Osteocyte (in vitro differentiated cells): ENCODE measurements at places on chromosomes 3 and 15. TPM values are rescaled to one million over a fixed set of nuclear protein-coding genes. Genes with fewer than 3 reads are reported as not detected.
A peak's percentile ranks its signal among the peaks of the same experiment; 100 is the strongest.

DNA sequence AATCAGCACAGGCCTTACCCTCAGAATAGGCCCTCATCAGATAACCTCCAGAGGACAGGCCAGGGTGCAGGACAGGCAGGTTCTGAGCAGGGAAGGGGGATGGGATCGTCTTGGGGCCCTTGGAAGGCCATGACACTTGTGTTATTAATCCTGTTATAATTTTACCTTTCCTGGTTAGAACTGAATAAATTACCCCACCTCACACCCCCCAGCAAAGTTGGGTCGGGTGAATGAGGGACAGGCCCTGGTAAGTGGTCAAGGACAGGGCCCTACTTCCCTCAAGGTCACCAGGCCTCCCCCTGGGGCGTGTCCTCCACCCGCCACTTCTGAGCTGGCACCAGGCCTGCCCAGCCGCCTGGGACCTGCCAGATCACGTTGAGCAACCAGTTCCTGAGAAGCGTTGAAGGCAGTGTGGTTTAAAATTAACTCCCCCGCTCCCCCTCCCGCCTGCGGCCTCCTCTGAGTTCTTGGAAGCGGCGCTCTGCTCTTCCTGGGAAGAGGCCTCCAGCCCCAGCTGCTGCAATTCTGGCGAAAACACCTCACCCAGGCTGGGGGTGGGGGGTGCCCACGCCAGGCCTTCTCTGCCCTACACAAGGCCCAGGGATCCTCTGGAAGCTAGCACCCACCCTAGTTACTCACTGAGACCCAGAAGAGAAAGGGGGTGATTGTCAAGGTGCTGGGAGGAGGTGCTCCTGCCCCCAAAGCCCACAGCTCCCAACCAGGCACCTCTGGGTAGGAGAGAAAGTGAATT lies 10.6 kb downstream of the CISH start:
- DNase-seq = peak; percentile 91

Gene B3GALNT1
- 15.0 and 18.5 TPM in 2 replicates for total RNA-seq

Gene CPLX3
- not detected in 2 replicates for total RNA-seq

DNA sequence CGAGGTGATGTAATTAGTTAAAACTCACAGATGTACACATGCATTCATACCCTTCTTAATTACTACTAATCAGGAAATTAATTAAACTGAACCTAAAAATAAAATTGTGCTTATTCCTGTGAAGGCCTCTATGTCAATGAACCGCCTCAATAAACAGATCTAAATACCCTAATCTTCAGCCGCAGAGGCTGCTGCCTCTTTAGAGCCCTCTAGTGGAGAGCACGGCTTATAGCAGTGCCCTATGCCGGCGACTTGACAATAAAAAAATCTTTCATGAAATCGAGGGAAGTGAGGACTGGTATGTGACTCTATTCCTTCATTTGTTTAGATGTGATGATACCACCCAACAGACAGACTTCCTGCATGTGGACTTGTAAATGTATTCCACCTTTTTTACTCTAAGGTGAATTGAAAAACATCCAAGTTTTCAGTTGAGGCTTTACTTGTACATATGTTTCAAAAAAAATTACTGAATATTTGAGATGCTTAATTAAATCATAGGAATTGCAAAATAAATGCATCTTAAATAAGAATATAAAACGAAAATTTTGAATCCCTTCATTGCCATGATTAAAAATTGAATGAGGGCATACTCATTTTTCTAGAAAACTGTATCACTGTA lies 8.3 kb upstream of the EPHA3 start:
- DNase-seq = peak; percentile 84

GRCh38 chr3:44993471-44994205 lies 17.6 kb downstream of the EXOSC7 start:
- DNase-seq = no peak

- DNase-seq = no peak
These were observed 259.9 kb upstream of the ATP11B start for GRCh38 chr3:182533394-182533793.

DNA sequence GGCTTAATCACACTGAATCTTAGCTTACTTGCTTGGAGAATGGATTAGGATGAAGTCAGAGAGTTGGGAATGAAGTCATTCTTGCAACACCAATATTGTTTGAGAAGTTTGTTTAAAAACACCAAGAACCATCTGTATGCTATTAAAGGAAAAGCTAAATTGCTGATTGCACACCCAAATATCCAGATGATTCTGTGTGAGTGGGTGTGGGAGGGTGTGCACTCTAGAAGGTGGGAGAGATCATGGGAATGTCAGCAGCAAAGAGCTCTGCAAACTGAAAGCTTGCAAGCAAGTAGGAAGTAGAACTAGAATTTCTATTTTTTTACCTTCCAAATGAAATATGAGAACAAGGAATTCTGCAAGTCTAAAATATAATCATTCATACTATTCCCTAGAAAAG lies 364.9 kb downstream of the NR2F2 start:
- DNase-seq = no peak

DNA sequence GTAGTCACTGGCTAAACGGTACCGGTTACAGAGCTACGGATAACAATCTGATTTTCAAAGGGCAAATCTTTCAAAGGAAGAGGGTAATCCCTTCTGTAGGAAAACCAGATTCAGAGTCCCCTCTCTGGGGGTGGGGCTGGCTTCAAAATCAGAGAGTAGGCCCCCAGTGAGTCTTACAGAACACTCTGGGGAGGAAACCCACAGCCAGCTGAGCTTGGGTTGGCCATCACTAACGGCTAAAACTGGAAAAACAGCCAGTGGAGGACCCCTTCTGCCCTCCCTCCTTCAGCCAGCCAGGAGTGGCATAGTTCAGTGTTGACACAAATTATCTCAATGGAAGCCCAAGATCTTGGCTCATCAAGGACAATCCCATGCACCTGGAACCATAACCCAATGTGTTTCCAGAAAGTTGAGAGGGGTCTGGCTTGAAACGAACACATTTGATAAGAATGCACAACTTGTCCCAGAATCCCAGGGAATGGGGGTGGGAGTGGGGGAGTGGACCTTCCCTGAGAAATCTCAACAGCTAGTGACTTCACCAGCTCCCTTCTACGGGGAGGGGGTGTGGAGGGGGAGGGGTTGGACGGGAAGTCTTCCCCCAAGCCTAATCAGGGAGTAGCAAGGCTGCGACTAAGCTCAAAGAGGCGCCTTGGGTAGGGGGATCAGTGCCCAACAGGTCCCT lies 1.0 kb downstream of the RASL12 start:
- DNase-seq = no peak

- no peak for DNase-seq
These were observed 115.8 kb downstream of the NEK10 start for GRCh38 chr3:27253391-27253790.

DNA sequence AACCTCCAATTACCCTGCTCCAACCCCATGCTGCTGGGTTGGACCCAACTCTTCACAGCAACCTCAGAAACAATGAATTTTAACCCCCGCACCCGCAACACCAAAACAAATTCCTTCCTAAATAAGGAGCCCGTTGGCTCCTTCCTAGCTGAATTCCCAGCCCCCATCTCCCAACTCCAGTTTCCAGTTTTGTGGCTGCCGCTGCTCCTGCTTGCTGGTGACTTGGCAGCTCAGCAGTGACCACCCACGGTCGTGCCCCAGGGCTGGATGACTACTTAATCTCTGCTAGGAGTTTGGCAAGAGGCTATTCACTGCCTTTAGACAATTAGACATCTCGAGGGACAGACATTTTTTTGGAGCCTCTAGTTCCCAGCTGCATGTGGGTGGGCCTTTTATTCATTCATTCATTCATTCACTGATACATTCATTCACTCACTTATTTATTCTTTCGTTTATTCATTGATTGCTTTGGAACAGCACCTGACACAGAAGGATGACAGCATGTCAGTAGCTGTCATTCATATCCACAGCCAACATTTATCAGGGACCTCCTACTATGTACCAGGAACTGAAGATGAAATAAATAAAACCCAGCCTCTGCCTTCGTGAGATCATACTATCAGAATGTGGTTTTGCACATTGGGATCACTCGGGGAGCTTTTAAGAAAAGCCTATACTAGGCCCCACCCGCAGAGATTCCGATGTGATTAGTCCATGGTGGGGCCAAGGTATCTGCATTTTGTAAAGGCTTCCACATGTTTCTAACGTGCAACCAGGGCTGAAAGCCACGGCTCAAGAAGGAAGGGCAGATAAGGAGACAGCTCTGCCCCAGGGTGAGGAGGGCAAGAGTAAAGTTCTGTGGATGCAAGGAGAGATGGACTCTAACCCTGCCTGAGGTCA lies 256.5 kb downstream of the SHQ1 start:
- peak; percentile 92 for DNase-seq

DNA sequence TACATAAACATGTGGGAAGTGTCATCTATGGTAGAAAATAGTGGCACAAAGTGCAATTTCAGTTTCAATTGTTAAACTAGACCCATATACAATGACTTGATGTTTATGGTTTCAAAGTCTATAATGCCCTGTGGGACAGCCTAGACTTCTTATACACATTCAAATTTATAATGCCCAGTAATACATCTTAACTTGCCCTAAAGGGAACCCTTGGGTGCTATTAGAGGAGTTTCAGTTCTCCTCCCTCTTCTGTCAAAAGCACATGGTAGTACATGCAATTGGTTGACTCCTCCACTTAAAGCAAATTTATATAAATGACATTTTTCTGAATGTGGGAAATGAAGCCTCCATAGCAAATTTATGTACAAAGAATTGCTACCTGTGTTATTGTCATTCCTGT lies 30.2 kb upstream of the OR5K4 start:
- DNase-seq = no peak

DNA sequence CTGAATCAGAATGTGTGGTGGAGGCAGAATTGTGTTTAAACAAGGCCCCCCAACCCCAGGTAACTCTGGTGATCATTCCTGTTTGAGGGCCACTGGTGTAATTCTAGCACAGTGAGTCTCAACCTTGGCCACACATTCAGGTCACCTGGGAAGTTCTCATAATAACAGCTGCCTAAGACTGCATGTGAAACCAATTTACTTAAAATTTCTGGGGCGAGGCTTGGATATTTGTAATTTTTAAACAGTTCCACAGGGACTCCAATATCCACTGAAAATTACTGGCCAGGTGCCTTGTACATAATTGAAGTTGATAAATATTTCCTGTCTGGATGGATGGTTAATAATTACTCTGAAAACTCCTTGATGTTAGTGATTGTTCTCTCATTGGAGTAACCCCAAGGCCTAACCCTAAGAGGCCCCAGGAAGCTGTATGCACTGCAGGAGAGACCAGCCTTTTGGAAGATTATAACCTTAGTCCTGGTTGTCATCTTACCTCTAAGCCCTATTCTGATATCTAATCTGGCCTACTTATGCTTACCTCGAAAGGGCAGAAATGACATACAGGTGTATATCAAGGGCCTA lies 25.7 kb upstream of the EPHB1 start:
- no peak for DNase-seq

GRCh38 chr15:52642386-52643361 lies 36.5 kb downstream of the ATOSA start:
- DNase-seq = no peak

Gene GABRB3
- total RNA-seq = 7.4 and 9.7 TPM in 2 replicates

- no peak for DNase-seq
These were observed 224.0 kb downstream of the SLCO3A1 start for GRCh38 chr15:92077353-92078085.

DNA sequence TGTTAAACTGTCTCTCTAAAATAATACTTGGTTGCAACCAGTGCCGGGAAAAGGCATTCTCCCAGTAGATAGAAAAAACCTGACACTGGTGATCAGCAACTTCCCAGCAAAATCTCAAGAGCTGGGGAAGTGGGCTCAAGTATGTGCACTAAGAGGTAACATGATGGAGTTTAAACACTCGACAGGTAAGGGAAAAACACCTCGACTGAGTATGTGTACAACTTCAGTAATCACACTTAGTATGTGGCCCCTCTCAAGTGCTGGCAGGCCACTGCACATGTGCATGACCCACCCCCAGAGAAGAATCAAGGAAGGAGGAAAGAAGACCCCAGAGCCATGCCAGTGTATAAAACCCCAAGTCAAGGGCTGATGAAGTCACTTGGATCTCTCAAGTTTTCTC lies 27.4 kb downstream of the SPESP1 start:
- no peak for DNase-seq

Gene CIB2
- 7.6 and 9.6 TPM in 2 replicates for total RNA-seq

- no peak for DNase-seq
These were observed 14.4 kb downstream of the RGMA start for GRCh38 chr15:93074599-93074998.

DNA sequence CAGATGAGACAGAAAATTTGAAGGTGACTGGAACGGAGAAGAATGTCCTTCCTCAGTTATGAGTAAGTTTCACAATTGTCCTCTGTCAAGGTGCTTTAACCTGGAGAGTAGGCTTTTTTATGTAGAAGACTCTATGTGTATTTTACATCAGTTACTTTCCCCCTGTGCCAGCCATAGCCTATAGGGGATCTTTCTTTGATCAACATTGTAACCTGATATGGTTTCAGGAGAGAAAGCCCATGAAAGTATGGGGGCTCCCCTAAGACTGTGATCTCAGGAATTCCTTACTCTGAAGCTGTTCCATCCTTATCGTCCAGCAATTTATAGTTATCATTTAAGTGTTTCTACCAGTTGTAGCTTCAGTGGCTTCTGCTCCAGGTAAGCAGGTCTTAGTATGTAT lies 1076.3 kb upstream of the EPHA6 start:
- DNase-seq = no peak

Gene OR4F15
- total RNA-seq = not detected in 2 replicates

Gene PRKCD
- 14.9 and 17.1 TPM in 2 replicates for total RNA-seq

- no peak for DNase-seq
These were observed 97.1 kb downstream of the MEGF11 start for GRCh38 chr15:66156310-66156975.

Gene FGD5
- not detected in 2 replicates for total RNA-seq

Gene ACTRT3
- 2.5 and 2.7 TPM in 2 replicates for total RNA-seq

Gene GATM
- total RNA-seq = not detected in 2 replicates

DNA sequence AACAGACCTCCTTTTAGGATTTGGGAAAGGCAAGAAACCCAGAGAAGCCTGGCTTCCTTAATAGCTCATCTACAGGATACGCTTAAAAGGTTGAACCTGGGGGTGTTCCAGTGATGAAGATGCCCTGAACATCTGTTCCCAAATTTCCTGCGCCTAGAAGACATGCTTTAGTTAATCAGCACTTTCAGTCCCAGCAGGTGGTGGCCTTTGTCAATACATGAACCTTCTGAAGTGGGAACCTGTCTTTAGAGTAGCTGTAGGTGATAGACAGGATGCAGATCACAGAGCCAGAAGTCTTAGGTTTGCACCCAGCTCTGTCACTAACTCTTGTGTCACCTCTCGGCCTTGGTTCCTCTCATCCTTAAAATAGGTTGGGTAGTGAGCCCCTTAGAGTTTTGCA lies 149.7 kb upstream of the SYNPR start:
- DNase-seq = no peak
